ENCODE measurements at places on chromosomes 5 and 9.

DNA sequence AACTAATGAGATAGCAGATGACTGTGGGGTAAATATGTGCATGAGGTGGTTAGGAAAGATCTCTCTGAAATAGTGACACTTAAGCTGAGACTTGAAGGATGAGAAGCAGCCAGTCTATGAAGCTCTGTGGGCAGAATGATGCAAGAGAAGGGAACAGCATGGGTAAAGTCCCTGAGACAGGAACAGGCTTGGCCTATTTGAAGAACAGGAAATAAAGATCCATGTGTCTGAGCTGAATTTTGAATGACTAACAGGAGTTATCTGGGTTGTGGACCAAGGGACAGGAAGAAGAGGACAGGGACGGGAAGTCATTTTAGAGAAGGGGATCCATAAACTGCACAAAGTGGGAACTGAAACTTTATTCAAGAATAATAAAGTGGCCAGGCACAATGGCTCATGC is 25.6 kb upstream of the HMGCS1 start:
- no peak for DNase-seq

- DNase-seq = no peak
Measured at GRCh38 chr5:675871-676698, 17.1 kb downstream of the TPPP start.

DNA sequence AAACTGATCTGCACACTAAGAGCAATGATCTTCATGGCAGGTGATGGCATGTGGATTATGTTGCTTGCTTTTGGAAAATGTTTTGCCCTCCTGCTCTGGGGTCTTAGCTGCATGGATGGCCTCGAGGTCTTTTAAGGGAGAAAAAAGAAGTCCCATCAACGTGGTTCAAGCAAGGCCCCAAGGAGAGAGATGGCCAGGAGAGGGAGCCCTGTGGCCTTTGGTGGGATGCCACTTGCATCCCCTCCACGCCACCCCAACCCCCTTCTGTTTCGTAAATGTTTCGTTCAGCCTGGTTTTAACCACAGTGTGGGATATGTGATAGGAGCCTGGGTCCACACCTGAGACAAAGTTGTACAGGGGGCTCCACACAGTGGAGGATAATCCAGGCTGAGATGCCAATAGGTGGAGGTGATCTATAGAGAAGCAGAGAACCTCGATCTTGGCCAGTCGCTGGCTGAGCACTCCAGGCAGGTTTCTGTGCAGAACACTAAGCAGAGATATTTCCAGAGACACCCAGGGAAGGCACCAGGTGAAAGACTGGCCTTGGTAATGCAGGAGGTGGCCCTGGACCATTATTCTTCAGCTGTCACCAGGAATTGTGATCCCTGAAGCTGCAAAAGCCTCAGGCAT is 25.8 kb upstream of the FRRS1L start:
- DNase-seq = peak; percentile 63

GRCh38 chr5:160494451-160494850 is 72.8 kb downstream of the PTTG1 start:
- no peak for DNase-seq

GRCh38 chr9:4886698-4887097 is 94.0 kb downstream of the RCL1 start:
- DNase-seq = no peak

DNA sequence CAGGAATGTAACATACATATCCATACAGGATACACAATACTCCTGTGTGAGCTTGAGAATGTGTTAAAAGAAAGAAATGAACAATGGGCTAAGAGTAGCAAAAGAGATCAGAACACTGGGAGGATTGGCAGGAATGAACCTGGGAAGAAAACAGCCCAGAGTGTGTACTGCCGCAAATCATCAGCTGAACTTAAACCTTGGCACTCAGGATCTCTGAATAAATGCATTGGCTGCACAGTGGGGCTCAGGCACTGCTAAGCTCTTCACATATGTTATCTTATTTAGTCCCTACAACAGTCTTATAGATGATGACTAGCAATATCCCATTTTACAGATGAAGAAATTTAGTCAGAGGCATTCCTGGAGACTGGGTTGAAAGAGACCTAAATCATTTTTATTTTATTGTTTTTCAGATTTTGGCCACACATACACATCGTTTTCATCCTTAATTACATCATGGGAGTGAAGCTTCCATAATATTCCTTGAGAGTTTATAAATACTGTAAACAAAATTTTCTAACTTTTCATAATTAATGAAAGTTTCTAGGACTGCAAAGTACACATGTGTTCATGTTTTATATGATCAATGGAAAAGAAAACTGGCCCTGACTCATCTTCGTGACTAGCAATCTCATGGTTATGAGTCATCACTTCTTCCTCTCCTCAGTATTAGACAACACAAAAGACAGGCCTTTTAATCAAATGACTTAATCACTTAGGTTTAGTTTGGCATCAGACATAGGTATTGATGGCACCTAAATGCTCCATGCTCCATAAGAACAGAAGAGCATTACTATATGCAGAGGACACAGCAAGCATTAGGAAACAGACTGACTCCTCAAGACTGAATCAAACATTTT is 59.2 kb downstream of the CDH18 start:
- DNase-seq = peak; percentile 83

DNA sequence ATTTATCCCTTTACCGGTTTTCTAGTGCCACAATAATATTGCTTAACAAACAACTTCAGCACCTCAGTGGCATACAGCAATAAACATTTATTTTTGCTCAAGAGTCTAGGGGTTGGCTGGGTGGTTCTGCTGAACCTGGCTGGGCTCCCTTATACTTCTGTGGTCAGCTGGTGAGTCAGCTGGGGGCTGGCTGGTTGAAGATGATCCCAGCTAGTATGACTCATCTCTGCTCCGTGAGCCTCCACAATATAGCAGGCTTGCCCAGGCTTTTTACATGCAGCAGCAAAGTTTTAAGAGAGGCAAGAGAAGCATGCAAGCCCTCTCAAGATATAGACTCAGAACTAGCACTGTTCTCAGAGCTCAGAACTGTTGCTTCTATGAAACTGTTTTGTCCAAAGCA is 523.5 kb upstream of the CLINT1 start:
- peak; percentile 99 for DNase-seq

DNA sequence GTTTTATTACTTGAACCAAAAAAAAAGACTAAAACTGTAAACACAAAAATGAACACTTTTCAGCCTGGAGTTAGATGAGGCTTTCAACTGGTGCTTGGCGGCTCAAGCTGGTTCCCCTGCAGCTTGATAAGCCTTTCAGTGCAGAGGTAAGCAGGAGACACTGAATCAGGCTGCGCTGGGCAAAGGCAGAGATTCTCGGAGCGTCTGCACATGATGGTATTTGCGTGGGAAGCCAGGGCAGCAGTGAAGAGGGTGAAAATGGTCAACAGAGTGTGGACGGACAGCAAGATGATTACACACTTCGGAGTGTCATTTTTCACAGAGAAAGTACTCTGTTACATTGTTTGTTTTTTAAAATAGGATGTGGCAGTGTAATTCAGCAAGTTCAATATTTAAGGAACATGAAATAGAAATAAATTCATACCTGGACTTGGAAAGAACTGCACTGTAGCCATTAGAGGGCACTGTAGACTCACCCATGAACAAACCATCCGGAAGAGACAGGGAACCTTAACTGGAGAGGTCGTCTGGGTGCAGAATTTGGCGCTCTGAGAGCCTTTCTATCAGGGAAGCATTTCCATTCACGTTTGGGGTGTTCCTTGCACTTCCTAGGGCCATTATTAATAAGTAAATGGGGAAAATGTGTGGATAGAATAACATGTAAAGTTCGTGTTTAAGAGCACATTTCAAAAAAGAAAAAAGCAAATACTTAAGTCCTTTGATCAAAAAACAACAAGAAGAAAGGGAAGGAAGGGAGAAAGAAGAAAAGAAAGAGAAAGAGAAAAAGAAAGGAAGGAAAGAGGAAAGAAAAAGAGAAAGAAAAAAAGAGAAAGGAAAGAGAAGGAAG is 69.8 kb downstream of the ICE1 start:
- DNase-seq = peak; percentile 69

- no peak for DNase-seq
Measured at GRCh38 chr5:114377946-114378345, 16.1 kb downstream of the KCNN2 start.

DNA sequence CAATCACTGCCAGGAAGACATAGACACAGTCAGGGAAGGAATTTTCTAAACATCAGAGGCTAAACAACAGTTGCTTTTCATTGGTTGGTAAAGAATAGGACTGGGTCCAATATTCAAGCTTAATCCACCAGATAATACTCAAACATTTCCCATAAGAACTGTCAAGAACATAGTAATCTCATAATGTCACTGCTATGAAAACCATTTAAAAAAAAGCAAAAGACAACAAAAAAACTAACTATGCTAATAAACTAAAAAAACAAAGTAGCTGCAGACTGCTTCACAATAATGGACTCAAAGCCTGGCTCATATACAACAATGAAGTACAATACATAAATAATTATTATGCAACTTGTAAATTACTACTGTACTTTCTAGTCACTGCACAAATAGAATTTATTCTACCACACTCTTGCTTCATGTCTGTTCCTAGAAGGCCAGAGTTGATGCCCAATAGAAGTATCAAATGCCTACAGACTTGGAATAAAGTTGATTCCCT is 148.7 kb downstream of the MLLT3 start:
- no peak for DNase-seq
